NK-92 treated with Interleukin-12 subunit alpha and Interleukin-12 subunit beta, amount 100 ng/mL, for 24 hours (cell line): ENCODE measurements at places on chromosomes 5 and 9.

- DNase-seq, result no peak
Observed at GRCh38 chr5:132176521-132176945, 51.1 kb downstream of the P4HA2 start.

DNA sequence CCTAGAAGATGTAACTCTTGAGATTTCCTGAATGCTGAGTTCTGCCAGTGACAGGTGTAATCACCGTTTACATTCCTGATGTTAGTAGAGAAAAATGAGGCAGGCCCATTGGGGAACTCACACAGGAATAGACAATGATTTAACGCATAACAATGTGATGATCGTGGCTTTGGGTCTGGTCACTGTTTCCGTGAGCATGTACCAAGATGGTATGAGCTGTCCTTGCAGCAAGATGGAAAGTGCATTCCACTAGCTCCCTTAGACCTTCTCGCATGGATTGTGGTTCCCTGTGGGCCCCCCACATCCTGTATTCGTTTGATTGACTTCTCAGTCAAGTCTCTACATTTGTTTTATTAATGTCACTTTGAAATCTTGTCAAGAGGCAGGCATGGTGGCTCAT is 124.0 kb upstream of the DAP start:
- no peak for DNase-seq

GRCh38 chr5:108642170-108642906 is 105.4 kb upstream of the FER start:
- DNase-seq, result peak; percentile 0

GRCh38 chr9:89454498-89455355 is 43.2 kb downstream of the SEMA4D start:
- DNase-seq, result no peak

DNA sequence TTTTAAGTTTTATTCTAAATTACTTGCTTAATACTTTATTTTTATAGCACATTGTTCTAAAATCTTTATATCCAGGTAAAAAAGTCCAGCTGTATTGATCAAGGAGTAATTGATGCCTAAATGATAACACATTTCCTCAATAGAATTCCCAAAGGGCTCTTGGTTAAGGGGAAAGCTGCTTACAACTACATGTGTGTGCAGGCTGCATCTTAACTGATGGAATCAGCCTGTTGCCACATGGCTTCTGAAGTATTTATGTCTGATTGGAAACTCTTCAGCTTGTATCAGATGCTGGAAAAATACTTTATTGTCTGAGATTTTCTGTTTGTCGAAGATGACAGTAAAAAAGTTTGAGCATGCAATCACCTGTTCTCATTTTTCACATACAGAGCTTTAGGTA is 182.6 kb downstream of the FBXL7 start:
- no peak for DNase-seq
